Mesenteric fat pad (tissue), 1 donor: ENCODE measurements at places on chromosomes 5 and 9. TPM values are rescaled to one million over a fixed set of nuclear protein-coding genes. Genes with fewer than 3 reads are reported as not detected.

The CENPP gene
- total RNA-seq: 4.0 TPM

The CCDC152 gene
- 0.45 TPM for total RNA-seq

The FNBP1 gene
- 39.5 TPM for total RNA-seq

The GABRA1 gene
- not detected for total RNA-seq

The TAF11L5 gene
- total RNA-seq: not detected

The EIF4EBP3 gene
- 22.5 TPM for total RNA-seq

The RHOBTB3 gene
- total RNA-seq: 160 TPM

The IRX2 gene
- total RNA-seq: 0.45 TPM

The TIMD4 gene
- total RNA-seq: not detected

DNA sequence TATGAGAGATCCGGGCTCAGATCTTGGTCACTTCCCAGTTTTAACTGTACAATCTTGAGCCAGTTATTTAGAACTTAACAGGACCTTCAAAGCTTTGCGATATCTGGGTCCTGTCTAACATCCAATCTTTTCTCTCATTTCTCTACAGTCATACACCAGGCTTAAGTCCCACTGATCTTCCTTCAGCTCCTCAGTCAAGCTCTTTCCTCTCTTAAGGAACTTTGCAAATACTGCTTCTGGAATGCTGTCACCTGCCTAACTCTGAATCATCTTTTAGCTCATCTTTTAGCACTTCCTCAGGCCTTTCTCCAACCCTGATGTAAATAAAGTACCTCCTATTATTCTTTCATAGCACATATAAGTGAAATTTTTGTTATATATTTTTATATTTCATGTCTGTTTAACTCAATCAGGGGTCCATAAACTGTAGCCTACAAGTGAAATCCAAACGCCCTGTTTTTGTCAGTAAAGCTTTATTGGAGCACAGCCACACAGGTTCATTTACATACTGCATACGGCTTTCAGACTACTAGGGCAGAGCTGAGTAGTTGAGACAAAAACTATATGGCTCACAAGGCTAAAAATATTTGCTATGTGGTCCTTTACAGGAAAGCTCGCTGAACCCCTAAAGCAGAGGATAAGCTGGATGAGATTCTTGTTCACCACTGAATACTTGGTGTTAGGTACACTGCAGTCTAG lies 63.5 kb downstream of the MEF2C start:
- no peak for DNase-seq

DNA sequence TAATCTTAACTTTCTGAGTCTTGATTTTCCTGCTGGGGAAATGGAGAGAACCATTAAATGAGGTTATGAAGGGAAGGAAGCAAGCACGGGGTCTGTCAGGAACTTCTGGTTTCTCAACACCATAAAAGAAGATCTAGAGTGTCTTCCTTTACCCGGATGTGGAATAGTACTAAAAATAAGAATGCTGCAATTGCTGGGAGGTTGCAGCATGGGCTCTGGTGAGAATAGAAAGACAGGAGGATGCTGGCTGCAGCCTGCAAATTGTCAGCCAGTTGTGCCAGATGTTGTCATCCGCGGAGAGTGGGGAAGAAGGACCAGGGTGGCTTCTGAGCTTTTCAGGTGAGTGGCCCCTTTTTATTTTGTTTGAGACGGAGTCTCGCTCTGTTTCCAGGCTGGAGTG lies 69.3 kb upstream of the STC2 start:
- no peak for DNase-seq

- DNase-seq: no peak
Measured at GRCh38 chr5:109866051-109866450, 176.3 kb downstream of the MAN2A1 start.

DNA sequence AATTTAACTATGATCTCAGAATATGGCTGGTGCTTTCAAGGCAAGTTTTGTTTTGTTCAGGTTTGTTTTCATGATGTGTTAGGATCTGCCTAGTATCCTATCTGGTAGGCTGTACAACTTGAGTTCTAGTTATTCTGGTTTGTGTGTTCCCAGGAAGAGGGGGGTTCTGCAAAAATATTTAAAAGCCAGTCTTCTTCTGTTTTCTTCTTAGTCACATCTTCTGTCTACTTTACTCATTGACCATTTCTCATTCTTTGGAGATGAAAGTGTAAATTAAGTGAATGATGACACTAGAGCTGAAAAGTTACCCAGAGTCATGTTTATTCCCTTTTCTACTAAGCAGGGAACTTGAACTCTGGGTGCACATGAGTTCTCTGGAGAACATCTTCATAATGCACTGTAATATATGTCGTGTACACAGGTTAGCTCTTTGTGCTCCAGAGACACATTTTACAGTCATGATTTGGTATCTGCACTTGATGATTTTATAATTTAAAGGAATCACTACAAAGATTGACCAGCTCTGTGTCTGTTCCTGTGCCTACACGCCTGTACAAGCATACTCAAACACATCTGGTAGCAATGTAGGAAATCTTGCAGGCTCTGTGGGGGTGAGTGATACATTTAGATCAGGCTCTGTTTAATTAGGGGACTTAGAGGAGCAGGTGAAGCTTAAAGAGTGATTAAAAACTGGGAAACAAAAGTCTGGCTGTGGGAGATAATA lies 5.0 kb downstream of the SMAD5 start:
- DNase-seq: no peak

DNA sequence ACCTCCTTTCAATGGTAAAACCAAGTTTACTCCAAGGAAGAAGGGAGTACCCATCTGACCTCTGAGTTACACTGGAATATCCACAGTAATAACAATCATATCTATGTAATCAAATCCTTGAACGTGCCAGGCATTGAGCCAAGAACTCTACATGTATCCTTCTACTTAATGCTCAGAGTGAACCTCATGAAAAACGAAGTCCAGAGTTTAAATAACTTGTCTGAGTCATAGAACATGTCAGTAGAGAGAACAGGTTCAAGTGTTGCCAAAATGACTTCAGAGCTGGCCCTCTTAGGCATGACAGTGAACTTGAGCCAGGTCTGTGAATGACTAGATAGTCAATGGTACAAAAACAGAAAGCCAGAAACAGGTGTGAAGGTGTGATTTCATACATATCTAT lies 164.1 kb upstream of the ZNF618 start:
- DNase-seq: no peak

GRCh38 chr5:115573133-115573532 lies 28.6 kb upstream of the FEM1C start:
- no peak for DNase-seq

- DNase-seq: no peak
Measured at GRCh38 chr9:36401164-36401740, 1.2 kb upstream of the RNF38 start.

GRCh38 chr5:125043781-125044391 lies 297.4 kb upstream of the ZNF608 start:
- DNase-seq: no peak

- no peak for DNase-seq
Measured at GRCh38 chr9:117734523-117735314, 30.5 kb downstream of the TLR4 start.

GRCh38 chr5:60960591-60960990 lies 15.6 kb downstream of the NDUFAF2 start:
- no peak for DNase-seq

GRCh38 chr9:74415995-74416394 lies 81.1 kb upstream of the RORB start:
- DNase-seq: no peak

GRCh38 chr5:50853151-50853550 lies 186.7 kb downstream of the PARP8 start:
- no peak for DNase-seq

- no peak for DNase-seq
Measured at GRCh38 chr9:133694686-133695085, 43.5 kb downstream of the SARDH start.
